ENCODE measurements at places on chromosomes 1 and 21.

DNA sequence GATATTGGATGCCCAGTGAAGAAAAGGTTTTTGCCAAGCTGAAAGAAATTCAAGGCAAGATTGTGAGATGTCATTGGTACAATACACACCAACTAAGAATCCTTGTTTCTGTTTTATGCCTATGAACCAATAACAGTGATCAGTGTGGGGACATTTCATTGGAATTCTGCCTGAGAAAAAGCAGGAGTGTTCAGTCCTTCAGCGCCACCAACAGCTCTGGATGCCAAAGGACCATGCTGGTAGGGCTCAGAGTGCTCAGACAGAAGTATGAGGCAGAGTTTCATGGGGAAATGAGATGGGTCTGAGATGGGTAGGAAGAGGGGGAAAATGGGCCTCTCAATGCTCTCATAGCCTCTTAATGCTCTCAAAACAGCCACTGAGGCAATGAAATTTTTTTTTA, 56.5 kb downstream of the GABPA start:
- no peaks in the 10 kb centered on the region for H3K4me1 ChIP-seq
- H3K36me3 ChIP-seq: no peaks in the 10 kb centered on the region
- no peak for DNase-seq
- H3K4me3 ChIP-seq: no peak overlapping the region
- H3K27ac ChIP-seq: no peak overlapping the region

DNA sequence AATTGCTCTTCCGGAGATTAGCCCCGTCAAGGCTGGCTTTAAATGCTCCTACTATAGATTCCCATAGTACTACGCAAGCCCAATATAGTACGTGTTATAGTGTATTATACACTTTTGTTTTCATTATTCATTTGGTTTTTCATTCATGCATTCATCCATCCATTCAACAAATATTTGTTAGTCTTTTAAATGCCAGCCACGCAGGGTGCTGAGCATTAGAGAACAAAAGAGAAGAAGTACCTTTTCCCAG, 513 bp upstream of the RAB3GAP2 start:
- DNase-seq: no peak
- H3K36me3 ChIP-seq: no peaks in the 10 kb centered on the region
- no peak overlapping the region for H3K27ac ChIP-seq
- no peaks in the 10 kb centered on the region for H3K27me3 ChIP-seq
- H3K4me3 ChIP-seq: peak overlapping the region; percentile 64

DNA sequence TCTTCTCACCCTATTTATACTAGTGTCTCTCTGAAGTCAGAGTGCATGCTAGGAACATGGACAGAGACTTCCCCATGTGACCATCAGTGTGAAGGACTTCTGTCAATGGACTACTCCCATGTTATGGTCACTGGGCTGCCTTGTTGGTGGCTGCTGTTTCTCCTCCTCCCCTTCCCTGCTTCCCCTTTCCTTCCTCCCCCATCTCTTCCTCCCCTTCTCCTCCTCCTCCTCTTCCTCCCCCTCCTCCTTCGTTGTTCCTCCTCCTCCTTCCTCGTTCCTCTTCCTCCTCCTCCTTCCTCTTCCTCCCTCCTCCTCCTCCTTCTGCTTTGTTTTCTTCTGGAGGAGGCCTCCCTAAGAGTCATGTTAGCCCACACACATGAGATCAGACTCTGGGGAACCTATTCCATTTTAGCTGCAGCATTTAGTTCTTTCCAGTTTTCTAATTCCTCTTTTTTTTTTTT, 35.8 kb downstream of the IER5 start:
- H3K27ac ChIP-seq: no peak overlapping the region
- no peaks in the 10 kb centered on the region for H3K4me1 ChIP-seq
- no peaks in the 10 kb centered on the region for H3K36me3 ChIP-seq
- no peak for DNase-seq
- no peak overlapping the region for H3K4me3 ChIP-seq

DNA sequence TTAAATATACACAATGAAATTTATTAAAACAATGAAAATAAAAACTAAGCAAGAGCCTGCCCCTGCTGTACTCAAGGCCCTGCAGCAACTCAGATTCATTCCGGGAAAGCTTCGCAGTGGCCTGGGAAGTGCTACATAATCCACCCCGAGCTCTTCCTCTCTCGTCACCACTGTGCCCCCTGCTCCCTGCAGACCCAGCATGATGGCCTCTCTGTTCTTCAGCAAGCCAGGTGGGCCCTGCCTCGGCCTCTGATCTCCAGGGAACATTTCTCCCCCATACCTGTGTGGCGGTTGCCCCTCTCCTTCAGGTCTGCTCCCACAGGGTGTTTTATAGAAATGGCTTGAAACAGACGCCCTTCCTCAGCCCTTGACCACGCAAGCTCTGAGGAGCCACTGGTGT, 10.6 kb downstream of the RNF187 start:
- no peak overlapping the region for H3K27ac ChIP-seq
- H3K36me3 ChIP-seq: peaks cover 3% of the 10 kb centered on the region
- no peaks in the 10 kb centered on the region for H3K27me3 ChIP-seq
- peaks cover 3% of the 10 kb centered on the region for H3K4me1 ChIP-seq
- no peak for DNase-seq

DNA sequence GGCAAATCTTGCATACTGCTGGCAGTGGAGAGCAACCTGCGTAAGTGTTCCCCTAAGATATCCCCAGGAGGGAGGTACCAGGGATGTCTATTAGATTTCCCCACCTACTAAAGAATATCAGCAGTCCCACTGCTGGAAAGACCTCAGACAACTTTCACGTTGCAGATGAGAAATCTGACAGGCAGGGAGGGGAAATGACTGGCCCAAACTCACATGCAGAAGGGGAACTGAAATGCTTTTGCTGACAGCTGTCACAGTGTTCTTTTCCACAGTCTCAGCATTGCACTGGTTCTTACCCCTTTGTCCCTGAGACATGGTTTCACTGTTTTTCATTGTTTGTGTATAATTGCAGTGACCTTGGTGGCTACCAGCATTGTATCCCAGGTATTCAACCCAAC, 84.8 kb upstream of the ATP1A1 start:
- no peak for DNase-seq
- no peaks in the 10 kb centered on the region for H3K36me3 ChIP-seq
- no peak overlapping the region for H3K27ac ChIP-seq
- no peak overlapping the region for H3K4me3 ChIP-seq
- H3K27me3 ChIP-seq: no peaks in the 10 kb centered on the region

- no peak for DNase-seq
- H3K4me3 ChIP-seq: no peak overlapping the region
- no peaks in the 10 kb centered on the region for H3K4me1 ChIP-seq
- H3K27me3 ChIP-seq: no peaks in the 10 kb centered on the region
- H3K36me3 ChIP-seq: no peaks in the 10 kb centered on the region
- H3K27ac ChIP-seq: no peak overlapping the region
Measured at GRCh38 chr1:199982606-199983005, 44.9 kb upstream of the NR5A2 start.

- no peak overlapping the region for H3K4me3 ChIP-seq
- peak overlapping the region; percentile 16 for H3K27ac ChIP-seq
- no peaks in the 10 kb centered on the region for H3K27me3 ChIP-seq
- H3K4me1 ChIP-seq: peaks cover 2% of the 10 kb centered on the region
- no peaks in the 10 kb centered on the region for H3K36me3 ChIP-seq
- DNase-seq: no peak
Measured at GRCh38 chr1:232306269-232306961, 323.5 kb downstream of the SIPA1L2 start.

GRCh38 chr1:232186931-232187330, 443.0 kb downstream of the SIPA1L2 start:
- H3K27ac ChIP-seq: no peak overlapping the region
- DNase-seq: no peak
- H3K27me3 ChIP-seq: no peaks in the 10 kb centered on the region
- H3K36me3 ChIP-seq: no peaks in the 10 kb centered on the region

- no peak for DNase-seq
- no peak overlapping the region for H3K27ac ChIP-seq
- no peak overlapping the region for H3K4me3 ChIP-seq
- H3K4me1 ChIP-seq: no peaks in the 10 kb centered on the region
- H3K36me3 ChIP-seq: no peaks in the 10 kb centered on the region
Measured at GRCh38 chr1:6971048-6971447, 185.8 kb downstream of the CAMTA1 start.

DNA sequence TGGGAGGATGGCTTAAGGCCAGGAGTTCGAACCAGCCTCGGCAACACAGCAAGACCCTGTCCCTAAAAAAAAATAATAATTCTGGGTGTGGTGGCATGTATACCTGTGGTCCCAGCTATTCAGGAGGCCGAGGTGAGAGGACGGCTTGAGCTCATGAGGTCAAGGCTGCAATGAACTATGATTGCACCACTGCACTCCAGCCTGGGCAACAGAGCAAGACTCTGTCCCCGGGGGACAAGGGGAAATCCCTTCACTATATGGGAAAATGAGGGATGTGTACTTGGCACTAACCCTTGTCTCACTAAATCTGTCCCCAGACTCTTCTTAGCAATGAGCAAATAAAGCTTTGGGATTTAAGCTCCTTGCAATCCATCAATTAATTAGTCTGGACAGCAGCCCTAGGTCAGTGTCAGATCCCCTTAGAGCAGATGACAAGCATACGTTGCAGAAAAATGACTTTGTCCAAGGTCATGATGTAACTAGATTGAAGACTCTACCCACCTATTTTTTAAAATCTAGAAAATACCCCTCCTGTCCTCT, 9.4 kb downstream of the KDM5B start:
- no peak overlapping the region for H3K4me3 ChIP-seq
- no peak for DNase-seq
- H3K36me3 ChIP-seq: no peaks in the 10 kb centered on the region
- H3K27ac ChIP-seq: no peak overlapping the region

GRCh38 chr1:171583591-171584201, 38.3 kb upstream of the MYOCOS start:
- H3K4me3 ChIP-seq: no peak overlapping the region
- no peak for DNase-seq
- H3K4me1 ChIP-seq: no peaks in the 10 kb centered on the region

DNA sequence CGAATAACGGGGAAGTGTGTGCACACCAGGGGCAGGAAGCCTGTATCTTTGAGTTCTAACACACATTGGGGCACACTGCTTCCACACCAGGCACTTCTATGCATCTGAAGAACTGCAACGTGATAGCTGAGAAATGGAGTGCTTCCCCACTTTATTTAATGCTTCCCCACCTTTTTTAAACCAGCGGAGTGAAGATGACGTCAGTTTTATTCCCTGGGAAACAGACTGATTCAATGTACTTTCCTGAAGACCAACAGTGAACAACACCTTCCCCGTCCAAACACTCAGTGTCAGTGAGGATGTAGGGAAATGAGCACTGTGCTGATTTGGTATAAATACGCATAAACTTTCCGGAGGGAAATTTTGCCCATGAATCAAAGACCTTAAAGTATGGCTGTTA, 87.1 kb downstream of the PGBD5 start:
- no peaks in the 10 kb centered on the region for H3K27me3 ChIP-seq
- no peak overlapping the region for H3K27ac ChIP-seq
- no peak overlapping the region for H3K4me3 ChIP-seq
- no peak for DNase-seq
- no peaks in the 10 kb centered on the region for H3K4me1 ChIP-seq

- H3K36me3 ChIP-seq: no peaks in the 10 kb centered on the region
- H3K27me3 ChIP-seq: no peaks in the 10 kb centered on the region
- peaks cover 16% of the 10 kb centered on the region for H3K4me1 ChIP-seq
Measured at GRCh38 chr1:6200188-6200809, 904 bp upstream of the RPL22 start.

DNA sequence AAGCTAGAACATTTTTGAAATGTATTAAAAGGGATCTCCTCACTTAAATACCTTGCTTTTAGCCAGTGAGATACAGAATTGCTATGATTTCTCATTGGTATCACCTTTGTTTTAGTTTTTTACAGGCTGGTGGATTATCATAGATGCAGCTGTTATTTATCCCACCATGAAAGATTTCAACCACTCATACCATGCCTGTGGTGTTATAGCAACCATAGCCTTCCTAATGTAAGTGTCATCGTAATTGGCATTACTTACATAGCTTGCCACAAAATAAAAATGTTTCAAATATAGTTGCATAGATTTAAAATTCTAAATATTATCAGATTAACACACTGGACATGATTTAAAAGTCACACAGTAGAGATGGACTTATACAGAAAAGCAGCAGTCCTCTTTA, 4.7 kb downstream of the TMEM50A start:
- H3K4me3 ChIP-seq: no peak overlapping the region
- no peaks in the 10 kb centered on the region for H3K27me3 ChIP-seq
- DNase-seq: no peak
- peaks cover 5% of the 10 kb centered on the region for H3K4me1 ChIP-seq
- no peaks in the 10 kb centered on the region for H3K36me3 ChIP-seq
- H3K27ac ChIP-seq: no peak overlapping the region

DNA sequence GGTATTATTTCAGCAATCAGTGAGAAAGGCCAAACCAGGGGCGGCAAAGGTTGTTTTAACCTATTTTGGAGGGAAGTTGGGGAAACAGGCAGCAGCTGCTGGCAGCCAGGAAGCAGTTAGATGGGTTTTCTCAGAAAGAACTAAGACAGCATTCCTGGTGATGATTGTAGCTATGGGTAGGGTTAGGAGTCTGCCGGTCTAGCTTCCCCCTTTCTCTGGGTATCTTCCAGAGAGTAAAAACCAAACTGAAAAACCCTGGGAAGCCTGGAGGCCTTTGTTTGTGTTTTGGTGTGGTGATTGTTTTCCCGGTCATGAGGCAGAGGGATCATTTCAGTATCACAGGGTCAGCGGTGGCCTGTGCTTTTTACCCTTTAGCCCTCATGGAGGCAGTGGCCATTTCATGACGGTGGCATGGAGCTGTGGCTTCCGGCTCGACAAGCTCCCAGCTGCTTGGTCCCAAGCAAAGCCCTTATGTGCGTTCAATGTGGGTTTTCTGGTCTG, 19.5 kb upstream of the TNFRSF1B start:
- no peak for DNase-seq
- no peak overlapping the region for H3K4me3 ChIP-seq
- H3K4me1 ChIP-seq: peaks cover 16% of the 10 kb centered on the region
- H3K27ac ChIP-seq: peak overlapping the region; percentile 37

DNA sequence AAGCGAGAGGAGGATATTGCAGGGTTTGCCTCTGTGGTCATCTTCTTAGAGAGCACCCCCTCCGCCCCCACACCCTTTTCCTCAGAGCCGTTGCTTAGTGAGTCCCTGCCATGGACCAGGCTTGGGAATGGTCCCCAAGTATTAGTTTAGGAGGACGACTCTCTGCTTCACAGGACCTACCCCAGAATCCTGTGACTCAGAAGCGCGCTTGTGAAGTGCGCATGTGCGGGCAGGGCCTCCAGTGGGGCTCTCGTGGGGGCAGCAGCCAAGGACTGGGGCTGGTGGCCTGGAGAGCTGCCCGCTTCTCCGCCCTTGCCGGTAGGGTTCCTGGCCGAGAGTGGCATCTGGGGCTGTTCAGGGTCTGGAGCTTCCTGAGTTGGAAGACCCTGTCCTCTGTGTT, 37.3 kb upstream of the HMGN1 start:
- H3K27ac ChIP-seq: peak overlapping the region; percentile 67
- peak overlapping the region; percentile 32 for H3K4me3 ChIP-seq
- H3K36me3 ChIP-seq: no peaks in the 10 kb centered on the region

Data from ovary (tissue), 10 donors.